Right hindlimb (tissue), 1 donor: ENCODE measurements at places on chromosomes 7 and 10.

- DNase-seq = no peak
These were observed 155.8 kb upstream of the TAC1 start for GRCh38 chr7:97576043-97576442.

DNA sequence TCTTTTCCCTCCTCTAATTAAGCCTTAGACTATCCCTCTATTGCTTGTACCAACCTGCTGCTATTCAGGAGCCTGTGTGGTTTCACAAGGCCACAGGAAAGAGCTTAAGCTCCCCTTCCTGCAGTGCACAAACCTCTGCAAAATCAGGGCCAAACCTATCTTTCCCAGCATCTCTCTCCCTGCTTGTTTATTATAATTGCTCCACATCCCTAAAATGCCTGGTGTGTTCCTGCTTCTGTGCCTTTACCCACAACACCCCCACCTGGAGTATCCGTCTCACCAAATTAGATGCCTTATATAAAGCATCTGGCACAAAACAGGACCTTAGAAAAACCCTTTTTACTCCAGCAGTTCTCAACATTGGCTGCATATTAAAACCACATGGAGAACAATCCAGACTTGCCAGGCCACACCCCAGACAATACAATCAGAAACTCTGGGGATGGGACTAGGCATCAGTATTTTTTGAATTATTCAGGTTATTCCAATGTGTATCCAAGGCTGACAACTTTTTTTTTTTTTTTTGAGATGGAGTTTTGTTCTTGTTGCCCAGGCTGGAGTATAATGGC lies 16.7 kb downstream of the SEC31B start:
- DNase-seq = no peak

- DNase-seq = peak; percentile 83
These were observed 4.1 kb downstream of the MBLAC1 start for GRCh38 chr7:100130608-100131453.

DNA sequence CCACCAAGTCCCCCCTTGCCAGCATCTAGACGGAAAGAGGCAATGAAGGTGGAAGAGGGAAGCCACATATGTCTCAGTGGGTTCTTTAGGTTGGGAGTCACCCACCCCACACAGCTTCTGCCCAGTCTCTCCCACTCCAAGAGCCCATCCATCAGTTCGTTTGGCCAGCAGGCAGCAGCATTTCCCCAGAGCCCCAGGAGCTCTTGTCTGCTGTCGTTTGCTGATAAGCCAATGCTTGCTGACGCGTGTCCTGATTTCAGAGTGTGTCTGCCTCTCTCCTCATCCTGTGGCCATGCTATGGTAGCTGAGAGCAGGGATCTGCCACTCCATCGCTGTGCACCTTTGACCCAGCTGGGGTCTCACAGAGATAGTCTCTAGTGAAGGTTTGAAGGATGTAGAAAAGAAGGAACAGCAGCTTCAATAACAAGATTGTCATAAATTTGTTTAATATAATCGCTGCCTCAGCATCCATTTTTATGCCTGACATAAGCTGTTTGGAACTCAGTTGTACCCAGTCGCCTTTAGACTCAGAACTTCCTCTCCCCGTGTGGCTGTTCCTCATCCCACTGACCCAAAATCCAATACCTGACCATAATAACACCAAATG lies 39.4 kb upstream of the GDF10 start:
- no peak for DNase-seq

DNA sequence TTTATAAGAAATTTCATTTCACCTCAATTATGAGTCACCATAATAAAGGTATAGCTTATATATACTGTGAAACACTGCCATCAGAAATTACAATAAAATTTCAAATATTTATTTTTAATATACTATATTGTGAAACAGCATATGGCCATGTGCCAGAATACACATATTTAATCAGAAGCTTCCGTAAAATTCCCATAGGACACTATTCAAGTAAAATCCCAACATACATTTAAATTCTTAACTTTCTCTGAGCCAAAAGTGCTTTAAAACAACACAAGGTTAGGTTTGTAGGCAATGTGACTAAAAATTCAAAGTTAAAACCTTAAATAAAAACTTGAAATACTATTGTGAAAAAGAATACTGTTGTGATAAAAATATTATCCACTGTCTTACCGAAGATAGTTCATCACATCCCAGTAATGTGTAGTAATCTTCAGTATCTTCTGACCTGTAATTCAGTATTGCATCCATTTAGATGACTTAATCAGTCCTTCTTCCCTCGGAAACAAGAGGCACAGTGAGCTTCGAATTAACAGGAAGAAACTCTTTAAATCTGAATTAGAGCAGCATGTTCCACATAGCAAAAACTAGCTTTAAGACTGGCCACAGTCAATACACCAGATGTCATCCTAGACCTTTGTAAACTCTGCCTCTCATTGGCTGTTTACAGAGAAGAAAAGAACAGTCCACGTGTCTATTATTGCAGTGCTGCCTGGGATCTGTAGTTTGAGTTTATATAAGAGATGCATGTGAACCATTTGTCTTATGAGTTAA lies at the start of gene DNAJC12:
TSS of gene DNAJC12 (minus strand) at position 648 of the 774 bp plus-strand sequence. CDS start at position 471, 177 bp downstream.
- DNase-seq = peak; percentile 30

GRCh38 chr7:137717811-137718271 lies 128.9 kb downstream of the DGKI start:
- no peak for DNase-seq

DNA sequence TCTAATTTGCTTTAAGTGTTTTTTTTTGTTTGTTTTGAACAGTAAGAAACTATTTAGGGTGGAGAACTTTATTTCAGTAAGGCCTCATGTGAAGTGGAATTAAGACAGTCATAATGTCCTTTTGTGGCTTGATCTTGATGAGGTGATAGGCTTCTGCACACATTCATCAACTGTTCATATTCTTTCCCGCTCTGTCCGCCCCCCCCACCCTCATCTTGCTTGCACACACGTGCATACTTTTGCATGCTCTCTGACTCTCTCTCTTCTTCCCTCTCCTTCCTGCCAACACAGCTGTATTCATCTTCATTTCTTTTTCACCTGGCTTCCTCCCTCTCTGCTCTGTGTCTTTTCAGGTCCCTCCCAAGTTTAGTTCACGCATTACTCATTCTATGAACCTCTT lies 429.6 kb downstream of the AUTS2 start:
- DNase-seq = no peak

GRCh38 chr10:95741807-95742467 lies 14.0 kb upstream of the ENTPD1 start:
- DNase-seq = peak; percentile 72

- DNase-seq = no peak
These were observed 437.1 kb downstream of the LRMDA start for GRCh38 chr10:75868574-75868973.

- DNase-seq = no peak
These were observed 123.3 kb downstream of the AOAH start for GRCh38 chr7:36600869-36601530.

DNA sequence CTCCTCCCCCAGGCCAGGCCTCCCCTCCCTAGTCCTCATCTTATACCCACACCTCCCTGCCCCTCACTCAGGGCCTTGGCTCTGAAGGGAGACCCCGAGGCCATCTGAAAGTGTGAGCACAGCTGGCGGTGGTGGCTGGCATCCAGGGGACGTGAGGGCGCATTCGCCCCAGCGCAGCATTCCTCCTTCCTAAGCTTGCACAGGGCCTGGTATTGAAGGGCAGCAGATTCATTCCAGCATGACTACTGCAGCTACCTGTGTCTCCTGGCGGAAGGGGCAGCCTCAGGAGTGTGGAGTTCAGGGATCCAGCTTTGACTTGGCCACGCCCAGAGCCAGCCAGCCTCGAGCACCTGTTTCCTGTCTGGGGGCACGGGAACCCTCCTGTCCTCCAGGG lies 72.6 kb downstream of the PARP12 start:
- DNase-seq = no peak

GRCh38 chr10:63266391-63267316 lies 133.5 kb downstream of the NRBF2 start:
- DNase-seq = no peak

DNA sequence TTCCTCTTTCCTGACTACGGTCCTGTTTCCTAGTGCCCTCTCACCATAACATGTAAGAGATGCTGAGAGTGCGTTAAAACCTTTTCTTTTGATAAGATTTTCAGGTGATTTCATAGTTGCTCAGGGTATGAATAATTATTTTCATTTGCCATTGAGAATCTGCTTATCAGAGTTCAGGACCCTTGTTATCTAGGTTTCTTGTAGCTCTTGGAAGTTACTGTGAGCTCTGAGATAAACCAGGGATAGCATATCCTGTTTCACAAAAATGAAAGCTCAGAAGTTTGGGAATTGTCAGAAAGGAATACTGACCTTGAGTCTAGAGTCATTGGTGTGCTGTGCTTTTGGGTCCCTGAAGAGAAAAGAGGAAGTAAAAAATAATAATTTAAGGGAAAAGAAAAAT lies 76.8 kb upstream of the PRKG1 start:
- DNase-seq = no peak

GRCh38 chr7:155453296-155454182 lies 4.4 kb upstream of the EN2 start:
- DNase-seq = no peak

DNA sequence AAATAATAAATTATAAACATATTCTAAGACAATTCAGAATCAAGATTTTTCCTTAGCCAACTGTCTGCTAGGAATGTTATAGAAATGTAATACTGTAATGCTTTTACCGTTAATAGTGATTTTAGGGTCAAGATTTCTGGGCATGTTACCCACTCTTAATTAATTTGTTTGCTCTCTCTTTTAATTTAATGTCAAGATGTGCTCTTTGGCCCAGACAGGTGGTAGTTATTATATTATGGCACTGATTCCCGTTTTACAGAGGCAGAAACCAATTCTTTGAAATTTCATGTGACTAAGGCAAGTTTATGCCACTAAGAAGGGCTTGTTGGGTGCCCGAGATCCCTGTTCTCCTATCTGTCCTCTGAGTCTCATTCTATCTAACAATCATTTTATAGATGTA lies 959 bp upstream of the FAM107B start:
- DNase-seq = no peak

GRCh38 chr10:79239275-79239779 lies 107.9 kb upstream of the PPIF start:
- no peak for DNase-seq

GRCh38 chr7:22220941-22221340 lies 136.0 kb downstream of the RAPGEF5 start:
- no peak for DNase-seq

DNA sequence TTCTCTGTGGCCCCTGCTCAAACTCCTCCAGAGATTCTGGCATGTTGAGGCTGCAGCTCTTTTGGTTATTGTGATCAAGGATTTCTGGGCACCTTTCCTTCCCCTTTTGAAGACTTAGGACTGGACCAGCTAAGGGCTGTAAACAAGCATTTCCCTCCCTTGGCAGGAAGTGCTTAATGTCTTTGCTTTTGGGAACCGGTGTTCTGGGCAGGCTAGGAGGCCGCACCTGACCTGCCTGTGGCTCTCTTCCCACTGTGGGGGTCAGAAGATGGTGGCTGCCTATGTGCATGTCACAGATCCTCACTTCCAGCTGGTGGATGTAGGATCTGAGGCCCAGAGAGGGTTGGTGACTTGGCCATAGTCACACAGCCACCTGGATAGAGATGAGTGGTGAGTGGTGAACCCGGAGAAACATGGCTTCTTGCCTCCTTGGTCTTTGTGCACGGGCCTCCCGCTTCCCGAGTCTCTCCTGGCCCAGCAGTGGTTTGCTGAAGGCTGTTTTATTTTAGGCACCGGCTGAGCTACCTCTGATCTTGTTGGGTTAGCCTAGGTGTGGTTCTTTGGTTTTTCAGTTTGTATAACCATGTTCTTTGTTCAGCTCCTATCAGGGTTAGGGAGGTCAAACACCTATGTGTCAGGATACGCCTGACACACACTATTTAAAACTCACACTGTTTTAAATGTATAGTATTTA lies 82.0 kb downstream of the GRK5 start:
- no peak for DNase-seq

DNA sequence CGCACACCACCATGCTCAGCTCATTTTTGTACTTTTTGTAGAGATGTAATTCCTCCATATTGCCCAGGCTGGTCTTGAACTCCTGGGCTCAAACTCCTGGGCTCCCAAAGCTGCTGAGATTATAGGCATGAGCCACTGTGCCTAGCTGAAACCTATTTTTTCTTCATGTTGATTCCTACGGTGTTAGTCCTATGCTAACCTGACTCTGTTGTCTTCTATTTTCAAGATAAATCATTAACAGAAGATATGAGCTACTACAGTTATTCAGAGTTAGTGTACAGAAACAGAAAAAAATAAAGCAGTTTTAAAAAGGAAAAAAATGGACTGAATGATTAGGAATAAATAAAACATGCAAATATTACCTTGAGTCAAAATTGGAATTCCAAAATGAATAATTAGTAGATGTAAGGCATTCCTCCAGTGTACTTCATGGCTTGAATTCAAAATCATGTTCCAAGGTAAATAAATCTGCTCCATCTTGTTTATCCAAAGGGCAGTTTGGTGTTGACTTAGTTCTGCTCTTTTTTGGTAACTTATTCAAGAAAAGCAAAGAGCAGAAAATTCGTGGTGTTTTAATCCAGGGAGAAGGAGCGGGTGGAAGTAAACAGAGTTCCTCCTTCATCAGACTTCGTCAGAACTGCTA lies 185.8 kb downstream of the CACNB2 start:
- DNase-seq = no peak

DNA sequence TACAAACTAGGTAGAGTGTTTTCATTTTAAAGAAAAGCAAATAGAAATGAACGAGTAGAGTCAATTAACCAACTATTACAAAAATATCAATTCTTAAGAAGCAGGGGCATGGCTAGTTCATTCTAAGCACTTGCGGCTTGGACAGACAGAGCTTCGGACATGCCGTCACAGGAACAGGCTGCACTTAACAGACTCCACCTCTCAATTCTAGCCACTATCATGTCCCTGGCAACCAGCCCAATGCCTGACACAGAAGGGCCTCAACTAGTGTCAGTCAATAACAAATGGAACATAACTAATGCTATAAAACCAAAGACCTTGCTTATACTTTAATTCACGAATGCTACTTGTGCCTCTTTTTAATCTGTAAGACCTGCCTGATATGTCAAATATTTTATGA lies 74.4 kb downstream of the TPK1 start:
- DNase-seq = no peak

DNA sequence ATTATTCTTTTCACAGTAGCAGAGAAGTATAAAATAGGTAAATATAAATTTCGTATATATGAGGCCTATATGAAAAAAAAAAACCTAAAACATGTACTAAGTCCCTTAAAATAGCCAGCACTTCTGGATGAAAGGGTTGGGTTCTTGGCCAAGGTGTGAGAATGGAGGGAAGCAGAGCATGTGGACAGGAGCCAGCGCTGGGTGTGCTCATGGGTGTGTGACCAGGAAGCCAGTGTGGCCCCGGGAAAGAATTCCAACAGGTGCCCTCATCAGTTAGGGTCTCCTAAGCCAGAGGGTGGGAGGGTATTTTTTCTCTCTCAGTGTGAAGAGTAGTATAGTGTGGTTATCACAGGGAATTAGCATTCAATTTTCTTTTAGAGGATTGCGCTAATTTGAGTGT lies 401.9 kb upstream of the IGFBP3 start:
- DNase-seq = no peak

DNA sequence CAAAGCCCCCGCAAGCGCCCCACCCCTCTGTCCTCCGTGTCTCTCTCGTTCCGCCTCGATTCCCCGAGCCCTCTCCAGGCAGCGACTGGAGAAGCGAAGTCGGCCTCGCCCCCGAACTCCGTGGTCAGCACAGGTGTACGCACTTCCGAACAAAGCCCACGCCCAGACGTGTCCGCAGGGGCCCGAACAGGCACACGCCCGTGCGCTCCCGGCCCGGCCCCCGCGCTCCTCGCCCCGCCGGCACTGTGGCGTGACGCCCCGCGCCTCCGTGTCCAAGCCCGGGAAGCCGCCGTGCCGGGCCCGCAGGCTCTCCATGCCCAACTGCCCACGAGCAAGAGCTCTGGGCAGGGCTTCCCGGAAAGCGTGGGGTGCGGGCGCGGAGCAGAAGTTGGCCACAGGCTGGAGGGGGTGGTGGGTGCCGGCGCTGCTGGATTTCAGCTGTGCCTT lies 662 bp downstream of the NRCAM start:
- DNase-seq = peak; percentile 44
